ENCODE measurements at places on chromosomes 3 and 15. TPM values are rescaled to one million over a fixed set of nuclear protein-coding genes. Genes with fewer than 3 reads are reported as not detected.
A peak's percentile ranks its signal among the peaks of the same experiment; 100 is the strongest.

- DNase-seq = no peak
Measured at GRCh38 chr3:11254876-11255275, 17.3 kb upstream of the ATG7 start.

DNA sequence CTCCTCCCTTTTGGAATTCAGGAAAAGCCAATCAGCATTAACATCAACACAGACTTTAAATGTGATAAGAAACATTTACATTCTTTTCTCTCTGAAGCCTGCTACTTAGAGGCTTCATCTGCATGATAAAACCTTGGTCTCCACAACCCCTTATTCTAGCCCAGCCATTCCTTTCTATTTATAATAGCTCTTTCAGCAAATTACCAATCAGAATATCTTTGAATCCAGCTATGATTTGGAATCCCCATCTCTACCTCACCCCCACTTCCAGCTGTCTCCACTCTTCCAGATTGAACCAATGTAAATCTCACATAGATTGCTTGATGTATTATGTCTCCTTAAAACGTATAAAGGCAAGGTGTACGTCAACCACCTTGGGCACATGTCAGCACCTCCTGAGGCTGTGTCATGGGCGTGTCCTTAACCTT, 139.7 kb downstream of the TUSC7 start:
- no peak for DNase-seq

- no peak for DNase-seq
Measured at GRCh38 chr3:20022954-20023622, 11.0 kb upstream of the PP2D1 start.

DNA sequence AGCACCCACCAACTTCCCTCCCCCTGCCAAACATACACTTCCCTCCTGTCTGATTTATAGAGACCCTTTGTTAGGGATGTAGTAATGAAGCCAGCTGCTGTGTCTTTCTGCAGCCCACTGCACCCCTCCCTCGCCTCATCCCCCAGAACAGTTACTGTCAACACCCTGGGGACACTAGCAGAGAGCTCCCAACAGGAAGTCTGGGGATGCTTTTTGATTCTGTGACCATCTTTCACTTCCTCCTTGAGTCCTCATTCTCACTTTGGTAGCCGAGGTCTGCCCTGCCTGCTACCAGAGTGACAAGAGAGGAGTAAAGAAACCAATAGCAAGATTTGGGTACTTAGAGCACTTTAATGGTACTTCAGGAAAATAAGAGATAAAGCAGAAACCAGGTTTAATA, 201.6 kb downstream of the SATB1 start:
- no peak for DNase-seq

GRCh38 chr3:65483011-65483410, 555.7 kb downstream of the MAGI1 start:
- DNase-seq = no peak

- DNase-seq = no peak
Measured at GRCh38 chr15:70347321-70348225, 249.9 kb upstream of the TLE3 start.

DNA sequence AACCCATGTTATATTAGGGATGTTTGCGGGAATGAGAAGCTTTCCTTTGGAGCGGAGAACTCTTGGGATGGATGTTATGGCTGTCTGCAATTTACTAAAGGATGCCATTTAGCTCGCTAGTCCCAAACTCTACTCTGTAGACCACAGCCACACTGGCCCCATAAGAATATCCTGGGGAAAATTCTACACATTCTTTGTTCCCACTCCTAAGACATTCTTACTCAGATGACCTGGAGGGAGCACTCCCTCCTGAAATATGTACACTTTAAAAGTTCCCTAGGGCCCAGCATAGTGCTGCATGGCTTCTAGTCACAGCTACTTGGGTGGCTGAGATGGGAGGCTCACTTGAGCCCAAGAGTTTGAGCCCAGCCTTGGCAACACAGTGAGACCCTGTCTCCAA, 288.7 kb upstream of the RORA start:
- no peak for DNase-seq

GRCh38 chr3:44436181-44436580, 41.3 kb downstream of the ZNF445 start:
- DNase-seq = no peak

DNA sequence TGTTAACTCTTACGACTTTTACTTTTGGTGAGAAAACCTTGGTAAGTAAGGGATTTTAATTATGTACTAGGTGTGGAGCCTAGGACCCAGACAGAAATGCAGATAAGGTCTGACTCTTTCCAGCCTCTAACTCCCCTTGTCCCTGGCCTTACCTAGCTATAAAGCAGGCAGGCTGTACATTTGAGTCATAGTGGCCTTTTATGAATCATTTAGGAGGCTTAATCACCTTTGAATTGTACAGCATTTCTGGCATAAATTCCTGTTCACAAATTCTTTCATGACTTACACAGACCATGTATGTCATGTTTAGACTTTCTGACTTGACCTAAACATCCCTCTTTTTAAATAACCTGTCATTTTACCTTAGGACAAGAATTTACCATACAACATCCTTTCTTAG, 47.4 kb downstream of the CHCHD4 start:
- DNase-seq = no peak

- peak; percentile 54 for DNase-seq
Measured at GRCh38 chr3:107704477-107704876, 181.7 kb downstream of the BBX start.

DNA sequence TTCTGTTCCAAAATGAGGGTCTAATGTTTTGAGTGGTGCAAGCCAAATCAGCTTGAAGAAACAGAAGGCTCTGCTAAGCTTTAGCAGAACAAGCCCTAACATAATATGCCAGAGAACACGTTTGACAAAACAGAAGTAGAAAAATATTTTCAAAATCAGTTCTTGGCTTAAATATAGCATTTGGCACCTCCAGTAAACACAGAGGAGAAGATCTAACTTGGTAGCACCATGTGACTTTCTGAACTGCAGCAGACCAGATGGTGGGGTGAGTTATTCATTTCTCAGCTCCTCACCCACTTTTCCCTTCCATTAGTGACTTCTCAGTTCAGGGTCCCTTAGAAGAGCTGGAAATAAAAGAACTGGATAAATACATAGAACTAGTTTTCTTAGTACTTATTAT, 395.8 kb downstream of the MAGI1 start:
- DNase-seq = no peak

GRCh38 chr15:64911311-64912186, at the start of gene ANKDD1A:
Gene ANKDD1A (plus strand): TSS chr15:64911902. CDS start chr15:64911931, 29 bp downstream.
- DNase-seq = peak; percentile 48

DNA sequence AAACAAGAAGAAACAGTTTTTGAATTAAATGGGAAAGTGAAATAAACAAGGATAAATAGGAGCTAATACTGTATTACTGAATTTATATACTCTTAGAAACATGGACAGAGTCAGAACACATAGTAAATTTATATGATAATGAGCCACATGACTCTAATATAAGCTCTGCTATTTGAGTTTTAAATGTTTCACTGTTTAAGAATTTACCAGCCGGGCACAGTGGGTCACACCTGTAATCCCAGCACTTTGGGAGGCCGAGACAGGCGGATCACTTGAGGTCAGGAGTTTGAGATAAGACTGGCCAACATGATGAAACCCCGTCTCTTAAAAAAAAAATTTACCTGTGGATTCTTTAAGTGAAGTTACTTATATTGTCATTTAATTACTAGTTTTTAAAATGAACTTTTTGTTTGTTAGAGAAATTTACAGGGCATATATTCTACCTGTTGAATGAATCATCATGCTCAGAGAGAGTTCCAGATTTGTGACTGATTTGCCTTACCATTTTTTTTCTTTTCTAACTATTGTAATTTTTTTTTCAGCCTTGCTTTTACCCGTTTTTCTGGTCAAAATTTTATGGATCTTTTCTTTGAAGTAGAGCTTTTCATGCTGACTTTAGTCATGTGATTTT, 125.7 kb downstream of the TCF12 start:
- no peak for DNase-seq

GRCh38 chr15:39682366-39682765, 100.3 kb downstream of the FSIP1 start:
- peak; percentile 32 for DNase-seq

DNA sequence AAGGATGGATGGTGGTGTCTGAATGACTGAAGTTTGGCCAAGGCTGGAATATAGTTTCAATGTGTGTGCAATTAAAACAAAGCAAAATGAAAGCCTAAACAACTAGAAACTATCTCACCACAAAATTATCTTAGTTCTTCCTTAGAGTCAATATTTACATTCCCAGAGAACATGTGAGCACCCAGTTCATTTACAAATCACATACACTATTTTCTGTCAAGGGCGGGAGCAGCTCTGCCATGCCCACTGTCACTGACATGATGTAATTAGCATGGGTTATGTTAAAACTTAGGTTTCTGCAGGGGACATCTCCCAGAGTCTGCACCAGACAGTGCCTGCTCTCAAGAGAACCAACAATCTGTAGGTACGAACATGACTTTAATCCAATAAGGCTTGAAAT, 65.0 kb downstream of the PDZRN3 start:
- peak; percentile 81 for DNase-seq

DNA sequence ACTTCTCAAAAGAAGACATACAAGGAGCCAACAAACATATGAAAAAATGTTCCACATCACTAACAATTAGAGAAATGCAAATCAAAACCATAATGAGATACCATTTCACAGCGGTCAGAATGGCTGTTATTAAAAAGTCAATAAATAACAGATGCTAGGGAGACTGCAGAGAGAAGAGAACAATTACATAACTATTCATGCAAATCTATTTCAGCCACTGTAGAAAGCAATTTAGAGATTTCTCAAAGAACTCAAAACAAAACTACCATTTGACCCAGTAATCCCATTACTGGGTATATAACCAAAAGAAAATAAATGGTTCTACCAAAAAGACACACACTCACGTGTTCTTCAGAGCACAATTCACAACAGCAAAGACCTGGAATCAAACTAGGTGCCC, 116.3 kb downstream of the VPS13C start:
- DNase-seq = no peak

- DNase-seq = no peak
Measured at GRCh38 chr3:167066977-167067786, 312.9 kb downstream of the ZBBX start.

GRCh38 chr3:111723293-111724215, 128.4 kb upstream of the ZBED2 start:
- peak; percentile 95 for DNase-seq

DNA sequence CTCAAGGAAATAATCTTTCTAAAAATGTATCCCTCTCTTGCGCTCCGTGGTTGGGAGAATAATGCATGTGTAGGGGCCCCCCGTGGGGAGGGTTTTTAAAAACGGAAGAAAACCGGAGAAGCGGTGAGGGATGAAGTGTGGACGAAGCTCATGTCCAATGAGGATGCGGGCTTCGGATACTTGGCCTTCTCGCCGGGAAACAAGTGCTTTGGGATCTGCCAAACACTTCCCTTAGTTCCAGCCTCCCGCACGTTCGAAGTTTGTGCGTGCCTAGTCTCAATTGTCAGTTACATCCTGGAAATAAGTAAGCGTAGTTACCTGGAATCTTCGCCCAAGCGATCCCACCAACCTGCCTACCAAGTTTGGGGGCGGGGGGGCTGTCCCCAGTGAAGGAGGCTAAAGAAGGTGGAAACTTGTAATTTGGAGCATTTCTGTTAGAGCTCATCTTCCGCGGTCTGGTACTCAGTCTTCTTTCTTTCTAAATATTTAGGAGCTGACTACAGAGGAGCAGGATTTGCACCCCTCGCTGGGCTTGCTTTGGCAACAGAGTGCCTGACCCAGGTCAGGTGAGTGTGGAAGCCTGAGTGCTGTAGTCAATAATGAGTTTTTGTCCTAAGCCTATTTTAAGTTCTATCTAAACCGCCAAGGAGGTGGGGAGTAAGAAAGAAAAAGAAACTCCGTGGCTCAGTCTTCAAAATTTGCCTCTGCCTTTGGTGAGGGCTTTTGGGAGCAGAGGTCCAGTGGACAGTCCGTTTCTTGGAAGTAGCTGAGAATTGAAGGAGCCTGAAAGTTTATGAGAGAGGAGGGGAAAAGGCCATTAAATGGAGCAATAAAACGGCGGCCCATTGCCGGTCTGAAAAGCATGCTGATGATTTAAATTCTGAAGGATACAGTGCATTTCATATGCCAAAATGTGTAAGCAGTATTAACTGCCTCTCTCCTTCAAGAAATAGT, 1.1 kb downstream of the ITPR1 start:
- peak; percentile 21 for DNase-seq

DNA sequence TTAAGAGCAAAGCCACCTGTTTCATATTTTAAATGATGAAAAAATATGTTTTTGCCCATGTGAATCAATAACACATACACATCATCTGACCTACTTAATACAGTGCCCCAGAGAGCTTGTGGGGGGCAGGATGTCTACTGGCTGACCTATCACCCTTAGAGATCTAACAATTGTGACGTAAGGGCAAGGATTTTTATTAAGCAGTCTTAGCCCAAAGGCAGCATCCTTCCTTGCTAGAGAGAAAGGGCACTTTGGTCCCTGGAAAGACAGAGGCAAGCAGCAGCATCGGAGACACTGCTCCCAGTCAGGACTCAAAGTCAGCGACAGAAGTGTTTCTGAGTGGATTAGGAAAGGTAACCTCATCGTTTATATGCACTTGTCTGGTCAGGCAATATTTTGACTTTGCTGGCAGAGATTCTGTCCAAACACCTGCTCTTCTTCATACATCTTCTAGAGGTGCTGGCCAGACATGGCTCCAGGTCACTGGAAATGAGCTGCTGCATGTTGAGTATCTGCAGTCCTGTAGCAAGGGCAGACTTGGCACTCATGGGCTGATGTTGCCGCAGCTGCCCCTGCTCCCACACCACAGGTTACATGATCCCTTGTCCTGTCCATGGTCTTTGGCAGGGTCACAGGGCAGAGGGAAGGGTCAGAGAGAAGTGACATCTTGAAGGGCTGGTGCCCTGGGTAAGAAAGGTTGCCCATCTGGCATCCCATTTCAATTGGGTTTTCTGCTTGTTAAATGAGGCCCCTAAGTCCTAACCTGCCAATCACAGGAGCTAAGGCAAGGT, 1.8 kb downstream of the CXCR6 start:
- DNase-seq = no peak

DNA sequence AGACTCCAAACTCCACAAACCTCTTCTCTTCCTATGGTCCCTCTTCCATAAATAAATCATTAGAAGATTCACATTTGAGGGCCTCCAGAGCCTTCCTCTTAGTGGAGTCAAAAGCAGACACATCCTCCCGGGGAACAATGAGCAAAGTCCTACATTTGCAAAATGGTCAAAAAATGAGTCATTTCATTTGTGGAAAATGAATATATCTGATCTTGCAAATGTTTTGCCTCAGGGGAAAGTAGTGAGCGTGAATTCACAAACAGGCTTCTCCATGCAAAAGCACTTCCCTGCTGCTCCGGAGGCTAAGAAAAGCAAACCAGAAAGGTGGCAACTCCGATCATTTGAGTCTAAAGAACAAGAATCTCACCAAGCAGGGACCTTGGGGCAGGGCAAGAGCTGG, 86.7 kb upstream of the IQSEC1 start:
- no peak for DNase-seq

GRCh38 chr3:3069723-3070122, 40.5 kb downstream of the IL5RA start:
- no peak for DNase-seq

TMC3 gene
- not detected for total RNA-seq

SLC24A5 gene
- total RNA-seq = not detected

AMIGO3 gene
- total RNA-seq = 0.43 TPM

UBR1 gene
- 48.0 TPM for total RNA-seq

GPR15 gene
- total RNA-seq = not detected

LRRFIP2 gene
- 84.2 TPM for total RNA-seq

CIP2A gene
- 28.9 TPM for total RNA-seq

BFSP2 gene
- total RNA-seq = not detected

RARB gene
- 21.6 TPM for total RNA-seq

LMAN1L gene
- total RNA-seq = not detected

LYZL4 gene
- not detected for total RNA-seq

SLC12A8 gene
- total RNA-seq = 33.2 TPM

GOLGA6L25 gene
- total RNA-seq = not detected
